T follicular helper cell (primary cell): ENCODE measurements at places on chromosomes 6 and 20.
A peak's percentile ranks its signal among the peaks of the same experiment; 100 is the strongest.

GRCh38 chr20:9608639-9609340, 94.4 kb downstream of the LAMP5 start:
- DNase-seq, result no peak

- no peak for DNase-seq
These were observed 136.3 kb upstream of the ZNF184 start for GRCh38 chr6:27608916-27609883.

DNA sequence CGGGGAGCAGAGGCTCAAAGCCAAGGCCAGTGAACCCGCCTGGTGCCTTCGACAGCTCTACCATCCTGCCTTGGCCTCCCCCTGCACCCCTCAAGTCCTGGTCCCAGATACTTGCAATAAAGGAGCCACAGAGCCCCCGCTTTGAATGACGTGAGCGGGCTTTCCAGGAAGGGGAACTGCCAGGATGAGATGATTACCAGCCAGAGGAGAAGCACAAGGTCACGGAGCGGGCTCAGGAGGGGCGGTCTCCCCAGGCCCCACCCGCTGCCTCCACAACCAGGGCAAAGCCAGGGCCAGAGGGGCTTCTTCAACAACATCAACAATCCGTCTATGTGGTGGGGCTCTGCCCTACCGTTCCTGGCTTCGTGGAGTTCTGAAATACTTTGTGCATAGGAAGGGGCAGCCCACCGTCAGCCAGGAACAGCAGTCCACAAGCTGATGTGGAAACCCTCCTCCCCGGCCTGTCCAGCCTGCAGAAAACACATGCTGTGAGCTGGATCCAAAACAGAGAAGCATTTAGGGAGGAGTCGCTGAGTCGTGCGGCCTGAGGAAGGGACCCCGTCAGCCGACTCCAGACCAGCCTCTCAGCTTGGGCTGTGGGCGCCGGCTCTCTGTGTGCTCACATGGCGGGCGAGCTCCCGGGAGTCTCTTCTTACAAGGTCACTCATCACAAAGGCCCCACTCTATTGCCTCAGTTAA, 392.5 kb downstream of the CDH4 start:
- DNase-seq, result no peak

DNA sequence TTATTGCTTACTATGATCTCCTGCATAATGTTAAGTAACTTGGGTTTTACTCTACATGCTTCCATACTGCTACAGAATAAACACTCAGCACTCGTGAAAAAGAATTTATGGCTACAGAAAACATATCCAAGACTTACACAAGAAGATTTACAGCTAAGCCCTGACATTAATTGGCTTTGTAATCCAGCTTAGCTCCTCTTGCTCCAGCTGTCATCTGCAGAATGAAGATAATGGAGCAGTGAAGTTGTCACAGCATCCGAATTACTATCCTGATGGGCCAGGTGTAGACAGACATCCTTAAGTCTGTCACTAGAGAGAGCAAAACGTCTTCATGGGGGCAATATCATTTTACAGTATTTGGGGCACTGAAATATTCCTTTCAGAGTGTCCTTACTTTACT, 155.3 kb downstream of the PRKN start:
- DNase-seq, result no peak

DNA sequence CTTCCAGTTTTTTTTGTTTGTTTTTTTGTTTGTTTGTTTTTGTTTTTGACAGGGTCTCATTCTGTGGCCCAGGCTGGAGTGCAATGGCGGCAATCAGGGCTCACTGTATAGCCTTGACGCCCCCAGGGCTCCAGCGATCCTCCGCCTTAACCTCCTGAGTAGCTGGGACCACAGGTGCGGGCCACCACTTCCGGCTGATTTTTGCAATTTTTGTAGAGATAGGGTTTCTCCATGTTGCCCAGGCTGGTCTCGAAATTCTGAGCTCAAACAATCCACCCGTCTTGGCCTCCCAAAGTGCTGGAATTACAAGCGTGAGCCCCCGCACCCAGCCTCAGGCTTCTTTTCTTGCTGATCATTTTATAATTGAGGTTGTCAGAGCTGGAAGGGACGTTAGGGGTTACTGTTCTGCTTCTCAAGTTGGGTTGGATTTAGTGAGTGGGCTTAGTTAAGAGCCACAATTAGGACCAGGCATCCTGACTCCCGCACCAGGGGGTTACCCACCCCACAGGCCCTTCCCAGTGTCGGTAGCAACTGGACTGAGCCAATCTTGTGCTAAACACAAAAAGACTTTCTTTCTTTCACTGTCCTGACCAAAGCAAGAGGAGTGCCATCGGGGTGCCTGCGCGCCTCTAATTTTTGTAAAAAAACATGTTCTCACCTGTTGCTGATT, 13.1 kb upstream of the ZSCAN9 start:
- no peak for DNase-seq

DNA sequence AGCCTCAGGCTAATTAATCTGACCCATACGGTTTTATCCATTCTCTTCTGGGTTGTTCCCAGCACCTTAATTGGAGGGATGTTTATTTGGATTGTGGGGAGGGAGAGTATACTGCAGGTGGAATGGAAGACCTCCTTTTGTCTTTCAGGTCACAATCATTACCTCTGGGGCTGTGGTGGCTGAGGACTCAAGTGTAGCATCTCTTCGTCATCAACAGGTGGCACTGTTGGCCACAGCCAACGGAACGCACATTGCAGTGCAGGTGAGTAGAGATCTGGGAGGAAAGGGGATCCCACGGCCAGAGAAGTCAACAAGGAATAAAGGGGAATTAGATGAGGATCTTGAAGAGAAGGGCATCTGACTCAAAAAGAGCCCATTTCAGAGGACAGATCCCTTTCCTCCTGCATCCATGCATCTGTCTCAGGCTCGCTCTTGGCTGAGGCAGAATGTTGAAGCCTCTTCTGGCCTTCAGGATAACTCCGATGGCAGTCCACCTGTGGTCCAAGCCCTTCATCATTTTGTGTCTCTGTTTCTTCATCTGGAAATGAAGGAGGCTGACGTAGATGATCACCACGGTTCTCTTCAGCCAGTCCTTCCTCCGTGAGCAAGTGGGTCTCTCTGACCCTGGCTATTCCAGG, 3.2 kb upstream of the DEF6 start:
- peak; percentile 44 for DNase-seq

DNA sequence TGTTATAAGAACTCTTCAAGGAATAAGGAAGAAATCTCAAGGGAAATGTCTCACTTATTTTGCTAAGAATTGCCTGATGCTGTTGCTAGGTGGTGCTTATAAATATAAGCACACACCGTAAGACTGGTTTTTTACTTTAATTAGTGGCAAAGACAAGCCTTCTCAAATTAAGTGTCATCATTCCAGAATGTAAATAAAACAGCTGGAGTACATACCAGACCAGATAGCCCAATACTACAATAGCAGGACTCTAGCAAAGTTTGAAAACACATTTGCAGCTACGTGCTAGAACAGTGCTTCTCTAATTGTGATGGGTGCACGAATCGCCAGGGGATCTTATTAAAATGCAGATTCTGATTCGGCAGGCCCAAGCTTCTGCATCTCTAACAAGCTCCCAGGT, 6.8 kb downstream of the CNKSR3 start:
- no peak for DNase-seq

DNA sequence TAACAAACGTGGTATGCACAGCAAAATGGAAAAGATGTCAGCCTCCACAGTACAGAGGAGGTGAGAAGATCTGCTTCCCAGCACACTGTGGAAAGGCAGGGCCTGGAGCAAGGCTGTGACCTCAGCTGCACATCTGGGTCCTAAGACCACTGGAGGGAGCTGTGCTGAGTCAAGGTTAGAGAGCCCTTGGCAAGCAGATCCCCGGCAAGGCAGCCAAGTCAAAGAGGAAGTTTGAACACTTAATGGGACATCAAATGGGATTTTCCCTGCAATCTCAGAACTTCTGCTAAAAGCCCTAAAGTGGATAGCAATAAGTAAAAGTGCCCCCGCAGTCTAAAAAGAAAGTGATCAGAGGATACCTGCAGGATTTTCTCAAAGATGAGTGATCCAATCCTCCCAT, 39.5 kb downstream of the UNC5CL start:
- no peak for DNase-seq

DNA sequence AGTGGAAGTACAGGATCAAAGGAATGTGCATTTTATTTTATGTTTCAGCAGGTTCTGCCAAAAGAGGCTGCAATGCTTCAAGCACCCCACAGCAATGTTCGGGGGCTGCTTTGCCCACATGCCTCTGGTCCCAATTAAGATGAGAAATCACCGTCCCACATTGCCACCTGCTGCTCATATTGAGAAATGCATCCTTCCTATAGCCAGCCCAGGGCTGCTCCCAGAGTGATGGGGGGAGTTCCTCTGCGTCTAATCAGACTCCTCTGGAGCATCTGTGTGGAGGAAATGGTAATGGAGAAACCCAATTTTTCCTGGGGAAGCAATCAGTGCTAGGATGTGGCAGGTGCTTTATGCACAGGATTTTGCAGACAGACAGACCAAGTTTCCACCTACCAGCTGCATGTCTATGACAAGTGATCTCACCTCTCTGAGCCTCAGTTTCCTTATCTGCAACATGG, 33.7 kb downstream of the PTGIS start:
- DNase-seq, result peak; percentile 30

DNA sequence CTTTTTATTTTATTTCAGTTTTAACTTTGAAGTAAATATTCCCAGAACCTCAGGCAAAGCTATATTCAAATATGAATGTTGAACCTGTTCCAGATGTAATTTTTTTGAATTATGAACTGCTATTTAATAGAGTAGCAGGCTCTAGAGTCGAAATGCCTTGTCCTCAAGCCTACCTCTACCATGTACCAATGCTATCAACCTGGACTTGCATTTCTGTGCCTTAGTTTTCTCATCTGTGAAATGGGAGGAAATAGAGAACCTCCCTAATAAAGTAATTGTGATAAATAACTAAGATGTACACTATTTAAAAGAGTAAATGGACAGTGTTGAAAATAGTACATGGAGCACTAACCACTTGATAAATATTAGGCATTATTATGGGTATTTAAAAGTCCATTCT, 551.6 kb upstream of the JARID2 start:
- no peak for DNase-seq

GRCh38 chr20:50284811-50285375, 94.3 kb downstream of the CEBPB start:
- no peak for DNase-seq

GRCh38 chr6:22145823-22146677, 150.8 kb downstream of the PRL start:
- DNase-seq, result no peak
